ENCODE measurements at places on chromosomes 3 and 15.

DNA sequence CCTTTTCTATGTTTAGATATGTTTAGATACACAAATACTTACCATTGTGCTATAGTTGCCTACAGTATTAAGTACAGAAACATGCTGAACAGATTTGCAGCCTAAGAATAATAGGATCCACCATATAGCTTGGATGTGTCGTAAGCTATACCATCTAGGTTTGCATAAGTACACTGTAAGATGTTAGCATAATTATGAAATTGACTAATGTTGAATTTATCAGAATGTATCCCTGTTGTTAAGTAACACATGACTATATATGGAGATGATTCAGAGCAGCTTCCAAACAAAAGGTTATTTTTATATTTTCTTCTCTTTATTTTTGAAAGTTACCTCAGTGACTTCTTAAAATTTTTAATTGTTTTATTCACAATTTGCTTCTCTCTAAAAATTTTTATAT is 2.4 kb downstream of the SLC28A2 start:
- no peak for DNase-seq

GRCh38 chr15:26970712-26971210 is at the start of gene GABRG3:
GABRG3 (plus strand) TSS chr15:26971181.
- DNase-seq: no peak

DNA sequence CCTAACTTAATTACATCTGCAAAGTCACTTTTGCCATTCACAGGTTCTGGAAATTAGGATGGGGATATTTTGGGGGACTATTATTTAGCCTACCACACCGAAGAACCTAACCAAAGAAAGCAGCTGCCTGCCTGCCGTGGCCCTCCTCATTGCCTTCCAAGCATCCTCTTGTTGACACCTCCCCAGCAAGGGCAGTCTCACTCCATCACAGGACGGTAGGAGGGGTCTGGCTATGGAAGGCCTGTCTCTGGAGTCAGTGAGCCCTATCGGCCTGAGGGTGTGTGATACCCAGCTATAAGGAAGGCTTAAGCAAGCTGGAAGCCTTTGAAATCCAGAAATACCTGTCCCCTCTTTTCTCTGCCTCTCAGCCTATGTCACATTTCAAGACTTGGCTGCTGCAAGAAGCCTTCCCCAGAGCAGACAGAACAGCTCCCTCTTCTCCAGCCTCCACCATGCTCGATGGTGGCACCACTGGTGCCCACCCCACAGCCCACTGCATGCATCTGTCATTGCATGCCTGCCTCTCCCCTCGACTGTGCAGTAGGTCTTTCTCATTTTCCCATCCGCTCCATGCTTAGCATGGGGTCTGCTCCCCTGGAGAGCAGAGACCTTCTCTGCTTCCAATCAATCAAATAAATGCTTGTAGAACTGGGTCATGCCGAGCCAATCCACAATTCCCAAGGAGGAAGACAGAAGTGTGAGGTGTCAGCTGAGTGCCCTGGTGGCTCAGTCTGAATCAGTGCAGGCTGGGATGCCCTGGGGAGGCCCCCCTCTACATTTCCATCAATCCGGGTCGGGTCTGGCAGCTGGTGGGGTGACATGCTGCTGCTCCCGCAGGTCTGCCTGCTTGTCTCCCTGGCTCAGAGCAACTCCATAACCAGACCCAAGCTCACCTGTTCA is 23.9 kb upstream of the LOXL1 start:
- no peak for DNase-seq

DNA sequence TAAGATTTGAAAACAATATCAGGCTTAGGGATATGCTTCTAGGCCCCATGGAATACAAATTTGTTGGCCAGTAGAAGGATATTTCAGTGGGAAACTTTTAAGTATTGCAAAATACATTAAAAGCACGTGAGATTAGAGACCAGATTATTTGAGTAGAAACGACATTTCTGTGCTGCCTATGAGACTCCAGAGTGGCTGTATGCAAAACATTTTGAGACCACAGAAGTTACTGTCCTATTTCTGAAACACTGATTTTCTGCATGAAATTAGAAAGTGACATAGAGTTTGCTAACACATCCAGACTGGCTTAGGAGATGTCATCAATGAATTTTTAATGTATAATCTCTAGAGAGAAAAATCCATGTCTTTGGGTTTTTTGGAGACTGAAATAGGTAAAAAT is 99.8 kb downstream of the KCNH8 start:
- DNase-seq: no peak

DNA sequence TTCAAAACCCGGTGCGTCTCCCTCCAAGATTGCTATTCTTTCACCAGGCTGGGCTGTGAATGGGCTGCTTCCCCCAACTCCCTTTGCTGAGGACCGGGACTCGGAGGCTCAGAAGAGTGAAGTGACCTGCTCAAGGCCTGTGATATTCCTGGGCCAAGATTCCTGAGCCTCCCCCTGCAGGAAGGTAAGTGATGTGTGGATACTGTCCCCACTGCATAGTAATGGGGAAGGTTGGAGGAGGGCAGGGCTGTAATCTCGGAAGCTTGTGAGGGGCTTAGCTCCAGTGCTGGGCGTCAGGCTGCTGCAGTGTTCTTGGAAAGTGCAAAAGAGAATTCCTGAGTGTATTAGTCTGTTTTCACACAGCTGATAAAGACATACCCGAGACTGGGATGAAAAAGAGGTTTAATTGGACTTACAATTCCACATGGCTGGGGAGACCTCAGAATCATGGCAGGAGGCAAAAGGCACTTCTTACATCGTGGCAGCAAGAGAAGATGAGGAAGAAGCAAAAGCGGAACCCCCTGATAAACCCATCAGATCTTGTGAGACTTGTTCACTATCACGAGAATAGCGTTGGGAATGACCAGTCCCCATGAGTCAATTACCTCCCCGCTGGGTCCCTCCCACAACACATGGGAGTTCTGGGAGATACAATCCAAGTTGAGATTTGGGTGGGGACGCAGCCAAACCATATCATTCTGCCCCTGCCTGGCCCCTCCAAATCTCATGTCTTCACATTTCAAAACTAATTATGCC is 67.6 kb downstream of the EFCAB12 start:
- no peak for DNase-seq

DNA sequence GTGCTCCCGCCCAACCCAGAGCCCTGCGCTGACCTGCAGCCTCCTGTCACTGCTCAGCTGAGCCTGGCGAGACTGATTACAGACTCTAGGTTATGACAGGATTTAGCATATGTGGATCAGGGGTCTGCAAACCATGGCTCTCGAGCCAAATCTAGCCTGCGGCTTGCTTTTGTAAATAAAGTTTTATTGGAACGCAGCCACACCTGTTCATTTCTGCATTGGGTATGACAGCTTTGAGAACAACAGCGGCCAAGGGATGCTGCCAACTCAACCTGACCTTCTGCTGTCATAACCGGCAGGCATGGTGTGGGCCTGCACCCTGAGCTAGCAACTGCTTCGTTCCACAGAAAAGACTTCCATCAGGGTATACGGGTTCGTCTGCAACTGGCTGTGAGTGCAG is 50.5 kb upstream of the IQSEC1 start:
- DNase-seq: no peak

DNA sequence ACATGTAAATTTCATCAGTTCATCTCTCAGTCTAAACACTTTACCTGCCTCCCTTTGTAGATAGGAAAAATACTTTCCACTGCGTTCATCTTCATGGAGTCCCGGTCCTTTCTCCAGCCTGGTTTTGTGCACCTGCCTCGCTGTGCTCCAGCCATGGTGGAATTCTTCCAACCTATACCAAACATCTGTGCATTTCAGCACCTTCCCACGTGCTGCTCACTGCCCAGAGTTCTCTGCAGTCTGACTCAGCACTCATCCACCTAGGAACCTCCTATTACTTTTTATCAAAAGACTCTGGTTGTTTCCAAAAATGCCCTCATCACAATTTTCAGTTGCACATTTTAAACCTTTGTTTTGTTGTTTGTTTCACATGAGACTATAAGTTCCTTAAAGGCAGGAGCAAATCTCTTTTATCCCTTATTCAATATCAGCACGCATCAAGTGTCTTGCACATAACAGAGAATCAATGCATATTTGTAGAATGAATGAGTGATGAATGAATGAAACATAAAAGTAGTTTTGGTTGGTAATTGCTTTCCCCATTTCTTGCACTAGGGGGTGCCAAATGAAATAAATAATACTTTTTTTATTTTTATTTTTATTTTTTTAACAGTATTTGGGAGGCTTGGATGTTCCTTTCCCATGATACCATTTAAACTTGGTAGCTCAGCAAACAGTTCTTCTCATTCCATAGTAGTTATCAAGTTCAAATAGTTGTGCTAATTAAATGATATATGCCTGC is 30.2 kb upstream of the ADAMTS9 start:
- no peak for DNase-seq

DNA sequence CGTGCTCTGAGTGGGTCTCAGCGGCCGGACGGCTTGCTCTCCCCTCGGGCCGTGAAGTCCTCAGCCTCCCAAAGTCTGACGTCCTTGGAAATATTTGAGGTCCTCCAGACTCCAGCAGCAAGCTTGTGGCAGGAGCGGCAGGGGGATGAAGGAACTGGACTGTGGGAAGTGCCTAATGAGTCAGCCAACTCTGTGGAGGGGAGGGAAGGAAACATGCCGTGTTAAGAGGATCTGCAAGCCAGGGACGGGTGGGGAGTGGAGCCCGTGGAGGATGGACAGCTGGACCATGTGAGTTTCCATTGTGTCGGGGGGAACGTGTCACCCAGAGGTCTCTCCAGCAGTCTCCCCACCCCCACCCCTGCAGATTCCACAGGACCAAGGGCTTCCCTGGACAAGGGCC is 39.4 kb upstream of the IDH2 start:
- DNase-seq: no peak

DNA sequence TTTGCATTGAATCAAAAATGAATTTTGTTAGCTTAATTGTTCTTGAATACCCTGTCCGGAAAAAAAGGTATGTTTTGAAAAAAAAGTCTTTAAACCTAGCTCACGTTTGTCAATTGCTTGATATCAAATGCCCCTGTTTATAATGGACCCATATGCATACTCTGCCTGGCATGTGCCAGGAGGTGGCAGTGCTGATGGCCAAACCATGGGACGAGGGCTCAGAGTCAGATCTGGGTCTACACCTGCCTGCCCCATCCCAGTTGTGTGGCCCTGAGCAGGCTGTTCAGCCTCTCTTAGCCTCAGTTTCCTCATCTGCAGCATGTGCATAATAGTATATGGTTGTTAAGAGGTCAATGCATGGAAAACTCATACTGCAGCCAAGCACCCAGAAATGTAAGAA is 38.8 kb downstream of the PRKCD start:
- DNase-seq: peak; percentile 35

DNA sequence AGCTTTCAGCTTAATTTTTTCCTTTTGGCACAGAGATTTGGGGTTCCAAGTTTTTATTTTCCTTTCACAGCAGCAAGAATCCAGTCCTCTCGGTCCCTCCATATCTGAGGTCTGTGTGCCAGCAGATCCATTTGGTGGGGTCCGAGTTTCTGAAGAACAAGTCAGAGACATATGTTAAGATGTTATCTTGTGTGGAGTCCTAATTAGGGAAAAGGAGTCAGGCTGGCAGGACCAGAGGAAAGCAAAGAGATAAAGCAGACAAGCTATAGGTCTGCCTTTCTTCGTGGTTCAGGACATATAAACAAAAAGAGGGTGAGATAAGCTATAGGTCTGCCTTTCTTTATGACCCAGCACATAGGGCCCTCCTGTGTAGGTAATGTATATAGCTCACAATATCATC is 54.9 kb downstream of the TMED3 start:
- no peak for DNase-seq

GRCh38 chr3:4359805-4360502 is 56.8 kb downstream of the SETMAR start:
- DNase-seq: no peak

GRCh38 chr3:55017876-55018275 is 90.0 kb upstream of the LRTM1 start:
- DNase-seq: no peak

- DNase-seq: no peak
These were observed 81.1 kb downstream of the CCK start for GRCh38 chr3:42184651-42185443.

GRCh38 chr15:50140098-50140497 is 21.1 kb upstream of the ATP8B4 start:
- no peak for DNase-seq

GRCh38 chr3:52896151-52896550 is 1.2 kb downstream of the STIMATE start:
- no peak for DNase-seq

- DNase-seq: no peak
These were observed 3.0 kb downstream of the SNTN start for GRCh38 chr3:63655519-63655918.

GRCh38 chr3:164208048-164208447 is 870.2 kb downstream of the SI start:
- DNase-seq: no peak

DNA sequence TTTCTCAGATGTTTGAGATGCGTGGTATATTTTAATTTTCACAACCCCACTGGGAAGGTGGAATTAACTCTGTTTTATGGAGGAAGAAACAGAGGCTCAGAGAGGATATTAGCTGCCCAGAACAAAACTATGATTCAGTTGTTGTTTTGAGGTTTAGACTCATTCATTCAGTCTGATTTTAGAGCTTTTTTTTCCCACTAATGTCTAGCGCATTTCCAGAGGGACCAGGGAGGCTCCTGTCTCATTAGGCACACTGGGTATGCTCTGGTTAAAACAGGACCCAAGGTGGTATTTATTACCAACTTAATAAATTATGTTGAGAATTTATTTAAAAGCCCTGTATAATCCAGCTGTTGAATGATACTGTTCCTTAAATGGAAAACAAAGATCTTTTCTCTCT is 272.0 kb upstream of the RGMA start:
- no peak for DNase-seq

- DNase-seq: no peak
These were observed 58.5 kb upstream of the PRR23E start for GRCh38 chr3:127134466-127134865.

- DNase-seq: no peak
These were observed 3.4 kb downstream of the KLF15 start for GRCh38 chr3:126353694-126354321.

GRCh38 chr3:133509488-133509887 is 64.0 kb upstream of the CDV3 start:
- DNase-seq: no peak

- no peak for DNase-seq
These were observed 50.5 kb upstream of the GK5 start for GRCh38 chr3:142275856-142276255.

DNA sequence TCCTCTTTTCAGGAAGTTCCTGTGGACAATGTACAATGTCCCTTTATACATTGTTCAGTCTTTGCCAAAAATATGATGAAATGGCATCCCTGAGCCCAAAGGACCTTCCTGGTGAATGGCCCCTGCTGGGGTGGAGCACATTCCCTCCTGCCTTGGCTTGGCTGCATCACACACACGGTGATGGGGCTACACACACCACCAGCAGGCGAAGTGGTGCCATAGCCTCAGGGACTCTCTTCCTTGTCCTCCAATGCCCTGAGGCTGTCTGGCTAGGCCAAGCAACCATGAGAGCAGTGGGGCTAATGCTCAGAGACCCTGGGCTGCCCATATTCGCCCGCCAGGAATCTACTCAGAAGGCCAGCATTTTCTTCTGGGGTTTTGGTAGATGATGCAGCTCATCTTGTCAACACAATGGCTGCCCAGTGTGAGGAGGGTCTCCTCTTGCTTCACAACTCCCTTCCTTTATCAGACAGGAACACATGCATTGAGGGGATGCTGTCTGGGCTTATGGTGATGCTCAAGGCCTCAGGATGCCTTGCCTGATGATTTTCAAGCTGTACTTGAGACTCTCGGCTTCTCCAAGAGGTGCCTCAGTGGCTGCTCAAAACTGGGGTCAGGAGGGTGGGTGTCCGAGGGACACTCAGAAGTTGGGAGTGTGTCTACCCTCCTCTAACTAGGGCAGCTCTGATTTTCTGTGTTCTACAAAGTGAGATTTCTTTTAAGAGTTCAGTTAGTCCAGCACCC is 40.9 kb upstream of the EPHB1 start:
- DNase-seq: no peak

Measured in RPMI8226 (cell line).